ENCODE measurements at places on chromosomes 16 and 17. TPM values are rescaled to one million over a fixed set of nuclear protein-coding genes. Genes with fewer than 3 reads are reported as not detected.

RRAD gene
- 1.1 TPM for total RNA-seq

DNA sequence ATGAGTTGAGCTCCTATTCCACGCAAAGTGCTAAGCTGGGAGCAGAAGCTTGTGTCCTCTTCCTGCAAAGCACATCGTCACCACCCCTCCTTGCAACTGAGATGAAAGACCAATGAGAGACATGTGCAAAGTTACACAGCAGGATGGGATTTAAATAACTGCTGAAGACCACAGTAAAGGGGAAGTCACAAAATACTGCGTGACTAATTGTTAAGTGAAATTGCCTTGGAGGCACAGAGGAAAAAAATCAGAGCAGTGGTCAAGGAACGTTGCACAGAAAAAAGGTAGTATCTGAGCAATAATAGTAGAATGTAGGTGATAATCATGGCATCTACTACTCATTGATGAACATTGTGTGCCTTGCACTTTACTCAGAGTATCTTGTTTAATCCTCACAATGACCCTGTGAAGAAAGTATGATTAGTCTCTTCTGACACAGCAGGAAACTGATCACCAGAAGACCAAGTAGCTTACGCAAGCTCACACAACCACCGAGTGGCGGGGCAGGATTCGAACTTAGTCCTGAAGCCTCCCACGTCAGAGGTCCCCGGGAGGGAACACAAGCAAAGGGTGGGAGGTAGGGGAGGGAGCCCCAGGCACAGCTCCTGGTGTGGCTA is 15.4 kb upstream of the MYO18A start:
- DNase-seq = peak; percentile 10

FBXW10 gene
- total RNA-seq = 0.11 TPM

HAS3 gene
- 8.3 TPM for total RNA-seq

CFAP97D1 gene
- 0.18 TPM for total RNA-seq

SULT1A4 gene
- 1.3 TPM for total RNA-seq

GRCh38 chr16:27485126-27485525 is 64.6 kb downstream of the GTF3C1 start:
- no peak for DNase-seq

GRCh38 chr16:74461826-74462225 is 40.5 kb upstream of the CLEC18B start:
- DNase-seq = no peak

DNA sequence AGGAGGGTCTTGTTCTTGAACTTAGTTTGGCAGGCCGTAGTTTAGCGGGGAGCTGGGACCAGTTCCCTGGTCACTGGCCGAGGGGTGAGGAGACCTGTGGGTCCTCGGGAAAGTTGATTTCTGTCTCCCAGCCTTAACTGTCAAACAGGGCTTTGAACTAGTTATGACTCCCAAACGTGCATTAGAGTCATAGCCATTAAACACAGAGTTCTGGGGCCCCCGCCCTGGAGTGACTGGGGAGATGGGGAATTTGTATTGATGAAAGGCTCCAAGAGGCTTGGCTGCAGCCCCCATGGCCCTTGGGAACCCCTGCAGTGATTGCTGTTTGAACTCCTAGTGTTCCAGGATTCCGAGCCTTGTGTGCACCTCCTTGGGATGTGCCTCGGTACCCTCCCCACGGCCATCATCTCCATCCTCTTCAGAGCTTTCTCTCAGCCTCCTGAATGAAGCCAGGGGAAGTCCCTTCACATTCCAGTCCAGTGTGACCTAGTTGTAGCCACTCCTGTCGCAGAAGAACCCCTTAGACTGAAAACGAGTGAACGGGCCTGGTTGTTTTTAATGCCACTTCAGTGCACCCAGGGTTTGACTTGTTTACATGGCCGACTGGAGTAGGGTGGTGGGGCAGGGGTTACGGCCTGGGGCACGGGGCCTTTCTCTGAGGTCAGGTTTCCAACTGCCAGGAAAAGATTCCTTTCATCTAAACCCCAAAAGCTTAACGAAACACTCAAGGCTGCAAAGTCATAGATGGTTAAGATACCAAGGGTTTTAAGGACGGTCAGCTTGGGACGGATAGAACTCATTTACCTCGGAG is 1.4 kb downstream of the MPRIP start:
- DNase-seq = no peak

GRCh38 chr17:66450852-66451158 is 148.4 kb downstream of the PRKCA start:
- DNase-seq = no peak

TP53TG3 gene
- not detected for total RNA-seq

PIRT gene
- not detected for total RNA-seq

- no peak for DNase-seq
These were observed 24.3 kb upstream of the GSG1L start for GRCh38 chr16:28087675-28088300.

GRCh38 chr16:66473654-66474519 is 46.8 kb downstream of the BEAN1 start:
- DNase-seq = no peak

SRSF2 gene
- total RNA-seq = 356 TPM

DNA sequence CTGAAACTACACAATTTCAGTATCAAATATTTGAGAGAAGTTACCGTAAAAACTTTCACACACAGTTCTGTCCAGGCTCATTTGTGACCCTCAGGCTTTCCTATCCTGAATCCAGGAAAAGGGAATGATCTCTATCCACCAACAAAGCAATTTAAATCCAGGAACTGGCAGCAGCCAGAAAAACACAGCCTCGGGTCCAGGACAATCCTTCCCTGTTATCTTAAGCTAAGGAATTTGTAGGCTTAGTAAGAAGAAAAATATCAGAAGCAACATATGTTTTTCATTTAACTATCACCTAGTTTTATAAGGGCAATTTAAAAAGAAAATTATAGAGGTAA is 47.1 kb downstream of the TEX2 start:
- no peak for DNase-seq

DNA sequence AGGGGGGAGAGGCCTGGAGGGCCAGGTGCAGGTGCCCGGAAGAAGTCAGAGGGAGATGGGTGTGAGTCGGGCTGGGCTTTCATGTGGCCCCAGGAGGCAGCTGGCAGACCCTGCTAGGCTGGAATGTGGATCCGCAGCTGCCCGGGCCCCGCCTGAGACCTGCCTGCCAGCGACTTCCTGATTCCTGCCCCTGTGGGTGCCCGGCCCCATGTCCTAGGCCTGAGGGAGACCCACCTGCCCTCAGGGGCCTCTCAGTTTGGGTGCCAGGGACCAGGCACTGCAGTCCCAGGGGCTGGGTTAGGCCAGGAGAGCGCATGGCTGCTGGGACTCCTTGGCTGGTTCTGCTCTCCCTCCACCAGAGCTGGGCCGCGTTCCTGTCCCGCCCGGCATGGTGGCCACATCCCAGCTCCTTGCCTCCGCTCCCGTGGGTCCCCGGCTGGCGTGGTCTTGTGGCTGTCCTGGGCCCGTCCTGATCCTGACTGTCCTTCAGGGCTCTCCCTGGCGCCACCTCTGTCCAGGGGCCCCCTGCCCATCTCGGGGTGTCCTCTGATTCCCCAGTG is 22.1 kb upstream of the SPNS2 start:
- no peak for DNase-seq

- no peak for DNase-seq
These were observed 60.5 kb downstream of the TMEM132E start for GRCh38 chr17:34639706-34640425.

DNA sequence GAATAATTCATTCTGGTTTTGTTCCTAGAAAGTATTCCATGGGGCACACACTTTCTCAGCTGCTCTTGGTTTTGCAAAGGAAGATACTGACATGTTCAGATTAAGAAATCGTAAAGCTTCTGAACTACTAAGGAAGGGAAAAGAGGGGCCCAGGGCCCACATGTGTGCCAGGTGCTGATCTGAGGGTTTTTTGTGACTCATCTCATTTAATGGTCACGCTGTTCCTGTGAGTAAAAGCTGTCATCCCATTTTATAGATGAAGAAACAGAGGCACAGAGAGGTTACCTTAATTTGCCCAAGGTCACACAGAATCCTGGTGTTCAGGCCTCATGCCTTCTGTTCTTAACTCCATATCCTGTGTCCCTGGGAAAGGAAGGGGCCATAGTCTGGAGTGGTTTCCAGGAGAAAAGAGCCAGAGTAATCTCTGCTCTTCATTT is 113.2 kb downstream of the MSI2 start:
- no peak for DNase-seq

CES3 gene
- total RNA-seq = 0.95 TPM

KRTAP3-3 gene
- total RNA-seq = not detected

GRCh38 chr17:57278740-57279387 is 22.5 kb downstream of the MSI2 start:
- no peak for DNase-seq

CHD9NB gene
- total RNA-seq = not detected

Measured in Caco-2 (cell line).